CD4-positive, alpha-beta T cell treated with Interferon gamma for 1 hour (primary cell): ENCODE measurements at places on chromosomes 2 and 18.

DNA sequence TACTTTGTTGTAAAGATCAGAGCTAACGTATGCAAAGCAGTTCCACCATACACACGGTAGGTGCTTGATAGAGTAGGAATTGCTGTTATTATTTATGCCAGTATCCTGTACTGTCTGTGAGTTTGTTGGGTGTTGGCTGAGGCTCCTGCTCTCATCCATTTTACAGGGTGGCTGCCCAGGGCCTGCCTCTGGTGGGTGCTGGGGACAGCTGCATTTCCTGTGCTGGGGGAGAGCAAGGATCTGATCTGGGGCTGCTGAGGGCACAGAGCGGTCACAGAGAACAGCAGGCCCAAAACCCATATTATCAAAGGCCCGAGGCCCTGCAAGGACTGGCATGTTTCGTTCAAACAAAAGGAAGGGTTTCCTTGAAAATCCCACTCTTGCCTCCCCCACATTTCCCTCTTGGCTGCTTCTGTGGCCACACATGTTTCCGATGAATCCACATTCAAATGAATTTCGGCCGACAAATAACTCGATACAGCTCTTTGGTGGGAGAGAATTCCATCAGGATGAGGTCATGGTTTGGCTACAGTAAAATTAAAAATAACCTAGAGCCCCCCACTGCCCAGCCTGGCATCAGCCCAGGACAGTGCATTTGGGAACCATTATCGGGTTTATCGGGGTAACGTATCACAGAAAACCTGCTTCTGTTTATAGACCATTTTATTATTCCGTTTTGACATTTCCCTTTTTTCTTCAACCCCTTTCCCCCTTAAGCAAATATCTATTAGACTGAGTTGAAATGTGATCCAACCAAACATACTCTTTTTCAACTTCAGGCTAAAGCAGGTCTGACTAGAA lies 143.4 kb downstream of the CYRIA start:
- DNase-seq: no peak

DNA sequence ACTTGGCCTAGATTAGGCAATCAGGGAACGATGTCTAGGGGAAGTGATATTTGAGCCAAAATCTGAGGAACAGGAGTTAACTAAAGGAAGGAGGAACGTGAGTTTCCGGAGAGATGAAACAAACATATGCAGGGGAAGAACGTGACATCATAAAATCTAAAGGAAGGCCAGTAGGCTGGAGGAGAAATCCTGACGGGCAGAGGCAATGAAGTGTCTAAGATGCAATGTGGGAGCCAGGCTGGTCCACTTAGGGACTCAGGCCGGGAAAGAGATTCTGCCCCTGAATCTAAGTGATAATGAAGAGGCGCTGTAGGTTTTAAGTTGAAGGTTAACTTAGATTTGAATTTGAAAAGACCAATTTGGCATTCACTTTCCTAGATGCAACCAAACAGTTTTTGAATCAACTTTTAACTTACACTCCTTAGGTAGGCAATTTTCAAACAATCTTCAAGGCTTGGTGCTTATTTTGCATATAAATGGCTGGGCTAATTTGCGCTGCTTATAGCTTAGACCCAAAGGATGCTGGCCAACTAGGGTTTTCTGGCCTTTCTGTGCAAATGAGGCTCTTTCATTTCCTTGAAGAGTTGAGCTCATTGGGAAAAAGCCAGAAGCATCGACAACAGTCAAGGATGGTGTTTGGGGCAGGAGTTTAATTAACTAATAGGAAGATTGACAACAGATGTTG lies 221.7 kb downstream of the SOX11 start:
- DNase-seq: no peak

- no peak for DNase-seq
Observed at GRCh38 chr2:74708883-74709282, 54.8 kb downstream of the SEMA4F start.

DNA sequence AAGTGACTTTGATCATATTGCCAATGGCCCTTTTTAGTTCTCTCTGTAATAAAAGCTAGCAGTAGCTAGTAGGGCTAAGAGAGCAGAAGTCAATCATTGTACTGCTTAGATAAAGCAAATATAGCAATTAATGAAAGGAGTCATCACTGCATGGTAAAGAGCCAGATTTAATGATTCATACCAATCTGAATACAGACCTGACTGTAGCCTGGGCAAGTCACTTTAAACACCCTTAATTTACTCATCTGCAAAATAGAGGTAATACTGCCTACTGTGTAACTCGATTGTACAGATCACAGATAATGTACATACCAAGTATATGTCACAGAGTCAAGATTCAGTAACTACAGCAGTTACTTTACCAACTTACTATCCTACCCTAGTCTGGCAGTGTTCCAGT lies 63.6 kb downstream of the ASXL2 start:
- no peak for DNase-seq

GRCh38 chr2:70977605-70978205 lies 725 bp upstream of the ANKRD53 start:
- DNase-seq: peak; percentile 35

GRCh38 chr2:26534865-26535662 lies 57.1 kb upstream of the OTOF start:
- no peak for DNase-seq
